Coronary artery (tissue), 2 donors: ENCODE measurements at places on chromosomes 5 and 9.

GRCh38 chr5:169127431-169127830, 173.5 kb downstream of the SLIT3 start:
- no peak for DNase-seq

DNA sequence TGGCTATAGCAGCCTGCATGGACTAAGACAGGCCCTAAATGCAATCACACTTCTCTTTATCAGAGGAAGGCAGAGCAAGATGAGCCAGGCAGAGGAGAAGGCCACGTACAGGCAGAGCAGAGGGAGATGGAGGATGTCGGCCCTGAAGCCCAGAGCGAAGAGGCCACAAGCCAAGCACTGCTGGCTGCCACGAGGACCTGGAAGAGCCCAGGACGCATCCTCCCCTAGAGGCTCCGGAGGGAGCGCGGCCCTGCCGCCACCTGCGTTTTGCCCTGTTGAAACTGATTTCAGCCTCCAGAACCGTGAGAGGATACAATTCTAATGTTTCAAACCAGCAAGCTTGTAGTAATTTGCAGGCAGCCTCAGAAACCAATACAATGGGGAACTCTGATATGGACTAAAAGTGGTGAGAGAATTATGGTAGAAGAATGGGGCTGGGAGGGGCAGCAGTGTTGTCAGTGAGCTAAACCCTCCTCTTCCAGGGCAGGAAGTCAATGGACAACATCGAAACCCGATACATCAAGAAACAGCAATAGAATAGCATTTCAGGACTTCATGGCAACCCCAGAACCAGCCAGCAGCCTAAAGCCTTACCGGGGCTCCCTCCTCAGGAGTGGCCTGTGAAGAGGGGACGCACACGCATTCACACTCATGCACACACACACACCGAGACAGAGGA, 32.6 kb downstream of the ADAMTS2 start:
- no peak for DNase-seq

- DNase-seq = no peak
Observed at GRCh38 chr9:97441729-97442128, 29.8 kb downstream of the TDRD7 start.

GRCh38 chr5:54725391-54726280, 208.1 kb downstream of the SNX18 start:
- no peak for DNase-seq

DNA sequence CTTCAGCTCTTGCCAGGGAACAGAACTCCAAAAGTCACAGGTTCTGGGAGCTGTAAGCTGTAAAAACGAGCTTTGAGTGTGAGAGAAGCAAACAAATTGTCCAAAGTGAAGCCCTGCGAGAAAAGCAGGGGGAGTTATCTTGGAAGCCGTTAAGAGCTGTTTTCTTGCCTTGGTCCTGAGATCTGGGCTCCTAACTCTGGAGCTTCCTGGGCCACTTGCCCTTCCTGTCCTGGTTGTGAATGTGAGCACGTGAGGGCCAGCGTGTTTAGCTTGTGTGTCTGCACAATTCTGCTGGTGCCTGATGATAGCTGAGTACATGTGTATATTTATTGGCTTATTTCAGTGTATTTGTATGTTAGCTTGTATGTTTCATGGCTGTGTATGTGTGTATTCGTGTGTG, 40.5 kb downstream of the DAB2IP start:
- no peak for DNase-seq

DNA sequence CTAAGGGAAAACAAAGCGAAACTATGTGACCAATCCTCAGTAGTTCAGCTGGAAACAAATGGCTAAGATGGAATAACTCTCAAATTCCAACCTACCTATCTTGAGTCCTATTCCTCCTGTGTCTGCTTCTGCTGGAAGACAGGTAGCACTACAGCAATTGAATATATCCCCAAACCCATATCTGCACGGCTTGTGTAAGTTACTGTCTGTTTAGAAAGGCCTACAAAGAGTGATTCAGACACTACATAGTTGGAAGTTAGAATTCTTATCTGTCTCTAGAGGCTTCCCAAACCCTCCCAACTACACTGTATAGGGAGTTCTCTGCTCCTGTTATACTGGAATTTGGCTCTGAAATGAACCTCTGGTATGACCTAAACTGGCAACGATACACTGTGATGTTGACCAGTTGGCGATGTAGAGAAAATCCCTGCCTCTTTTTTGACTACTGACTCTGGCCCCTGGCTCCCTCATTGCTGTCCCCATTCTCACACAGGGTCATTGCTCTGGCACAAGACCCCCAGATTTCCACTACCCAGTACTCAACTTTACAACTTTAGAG, 22.6 kb upstream of the NADK2 start:
- DNase-seq = no peak

DNA sequence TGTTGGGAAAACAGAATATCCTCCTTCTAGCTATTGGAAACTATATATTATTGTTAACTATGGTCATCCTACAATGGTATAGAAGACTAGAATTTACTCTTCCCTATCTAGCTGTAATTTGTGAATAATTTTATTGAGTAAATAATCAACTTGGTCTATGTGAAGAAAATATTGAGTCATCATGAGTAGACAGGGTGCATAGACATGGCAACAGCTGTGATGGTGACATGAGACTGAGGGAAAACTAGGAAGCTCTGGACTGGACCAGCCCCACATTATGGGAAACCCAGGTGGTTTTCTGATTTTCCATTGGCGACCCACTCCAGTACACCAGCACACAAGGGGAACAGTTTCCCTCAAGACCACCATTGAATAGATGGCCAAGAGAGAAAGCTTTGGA, 95.0 kb downstream of the APBA1 start:
- no peak for DNase-seq

DNA sequence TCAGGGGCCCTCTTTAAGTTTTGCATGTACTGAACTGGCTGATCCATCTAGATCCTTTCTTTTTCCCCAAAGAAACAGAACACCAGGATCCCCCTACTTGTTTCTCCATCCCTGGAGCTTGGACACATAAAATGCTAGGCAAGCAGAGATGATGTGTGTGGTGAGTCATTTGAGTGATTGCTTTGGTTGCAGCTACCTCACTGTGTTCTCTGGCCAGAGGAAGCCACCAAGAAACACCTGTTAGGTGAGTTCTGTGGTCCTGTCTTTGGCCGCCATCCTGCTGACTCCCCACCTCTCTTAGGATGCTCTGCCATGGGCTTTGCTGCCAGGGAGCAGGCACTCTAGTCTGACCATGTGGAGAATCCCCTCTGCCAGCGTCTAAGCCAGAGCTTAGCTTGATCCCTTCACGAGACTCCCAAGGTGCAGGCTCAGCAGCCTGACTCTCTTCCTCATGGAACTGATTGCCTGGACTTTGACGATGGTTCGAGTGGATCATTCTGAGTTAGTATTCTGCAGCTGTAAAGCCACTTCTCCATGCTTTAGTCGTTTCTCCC, 27.3 kb upstream of the DENND1A start:
- no peak for DNase-seq

GRCh38 chr9:134552349-134552990, 89.1 kb upstream of the COL5A1 start:
- no peak for DNase-seq

DNA sequence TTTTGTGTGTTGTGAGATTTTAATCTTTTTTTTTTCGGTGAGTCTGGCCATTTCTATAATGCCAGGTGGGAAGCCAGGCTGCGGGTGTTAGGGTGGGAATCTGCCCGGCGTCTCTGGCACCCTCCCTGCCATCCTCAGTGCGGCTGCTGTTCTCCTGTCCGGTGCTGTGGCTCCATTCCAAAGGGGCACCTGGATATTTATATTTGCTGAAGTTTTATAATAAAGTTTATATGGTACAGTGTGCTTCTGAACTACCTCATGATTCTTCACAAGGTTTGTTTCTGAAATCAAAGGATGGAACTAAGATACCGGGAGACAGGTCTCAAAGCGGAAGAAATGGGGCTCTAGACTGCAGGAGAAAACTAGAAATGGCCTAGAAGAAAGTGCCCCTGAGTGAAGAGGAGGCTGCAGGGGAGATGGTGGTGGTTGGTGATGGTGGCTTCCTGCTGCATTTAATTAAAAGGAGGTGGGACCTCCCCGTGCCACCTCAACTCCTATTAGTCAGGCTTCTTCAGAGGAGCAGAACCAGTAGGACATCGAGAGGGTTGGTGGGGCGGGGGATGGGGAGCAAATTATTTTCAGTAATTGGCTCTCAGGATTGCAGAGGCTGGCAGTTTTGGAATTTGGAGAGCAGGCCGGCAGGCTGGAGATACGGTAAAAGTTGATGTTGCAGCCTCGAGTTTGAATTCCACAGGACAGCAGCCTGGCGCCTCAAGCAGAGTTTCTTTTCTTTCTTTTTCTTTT, 102.2 kb upstream of the ICE1 start:
- DNase-seq = no peak

DNA sequence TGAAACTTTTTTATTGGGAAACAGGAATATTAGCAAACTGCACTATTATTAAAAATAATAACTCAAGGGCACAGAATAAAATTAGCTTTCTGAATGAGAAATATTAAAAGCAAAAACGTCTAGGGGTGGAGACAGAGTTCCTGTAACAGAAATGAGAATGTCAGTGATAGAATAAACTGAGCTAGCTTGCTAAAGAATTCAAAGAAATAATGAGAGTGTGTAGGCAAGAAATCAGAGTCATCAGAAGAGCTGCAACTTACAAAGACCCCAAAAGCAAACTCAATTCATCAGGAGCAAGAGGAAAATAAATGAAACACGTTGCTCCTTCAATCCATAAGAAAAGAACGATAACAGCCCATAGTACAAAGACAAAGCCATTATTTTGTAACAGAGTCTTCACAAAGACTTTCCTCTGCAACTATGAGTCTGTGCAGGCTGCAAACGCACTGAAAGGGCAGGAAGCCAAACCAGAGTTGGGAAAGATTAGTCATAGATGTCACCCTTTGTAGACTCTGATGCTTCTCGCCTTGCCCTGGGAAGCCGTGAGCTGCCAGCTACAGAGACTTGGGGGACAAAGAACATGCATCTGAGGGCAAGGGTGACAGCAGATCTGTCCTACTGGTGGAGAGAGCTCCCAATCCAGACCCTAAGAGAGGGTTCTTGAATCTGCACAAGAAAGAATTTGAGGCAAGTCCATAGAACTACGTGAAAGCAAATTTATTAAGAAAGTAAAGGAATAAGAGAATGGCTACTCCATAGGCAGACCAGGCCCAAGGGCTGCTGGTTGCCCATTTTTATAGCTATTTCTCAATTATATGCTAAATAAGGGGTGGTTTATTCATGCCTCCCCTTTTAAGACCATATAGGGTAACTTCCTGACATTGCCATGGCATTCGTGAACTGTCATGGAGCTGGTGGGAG, 40.8 kb downstream of the SHC3 start:
- peak; percentile 76 for DNase-seq

GRCh38 chr9:35683323-35683722, 6.4 kb downstream of the TPM2 start:
- no peak for DNase-seq

- DNase-seq = no peak
Observed at GRCh38 chr5:134949316-134949715, 18.4 kb upstream of the CATSPER3 start.

DNA sequence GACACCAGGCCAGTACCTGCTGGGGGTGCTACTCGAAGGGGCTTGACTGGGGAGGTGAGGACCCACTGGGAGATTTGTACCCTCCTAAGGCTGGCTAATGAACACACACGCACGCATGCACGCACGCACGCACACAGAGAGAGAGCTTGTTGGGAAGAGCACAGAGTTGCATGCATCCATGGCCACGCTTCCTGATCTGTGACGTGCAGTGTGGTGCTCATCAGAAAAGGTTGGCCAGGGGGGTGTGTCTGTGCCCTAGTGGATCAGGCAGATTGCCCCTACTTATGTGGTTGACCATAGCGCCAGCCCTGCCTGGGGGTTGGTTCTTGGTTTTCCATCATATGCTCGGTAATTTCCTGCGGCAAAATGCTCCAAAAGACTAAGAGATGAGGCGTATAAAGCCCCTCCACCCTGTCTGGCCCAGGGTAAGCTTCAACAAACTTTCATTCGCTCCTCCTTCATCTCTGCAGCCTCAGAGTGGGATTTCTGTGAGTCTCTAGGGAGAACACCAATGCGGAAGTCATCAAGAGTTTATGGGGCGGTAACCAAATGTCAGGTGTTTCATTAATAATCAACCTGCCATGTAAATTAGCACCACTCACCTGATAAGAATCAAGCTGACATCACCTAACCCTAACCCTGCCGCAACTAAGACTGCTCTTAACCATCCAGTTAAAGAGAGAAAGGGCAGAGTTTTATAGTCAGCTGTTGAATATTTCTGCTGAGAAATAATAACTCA, 8.0 kb upstream of the GFI1B start:
- DNase-seq = no peak
